NCI-H526 treated with DMSO at 0.1 percent for 48 hours (cell line): ENCODE measurements at places on chromosomes 1 and 21.

- no peak for DNase-seq
Measured at GRCh38 chr1:175204330-175204729, 11.8 kb upstream of the KIAA0040 start.

DNA sequence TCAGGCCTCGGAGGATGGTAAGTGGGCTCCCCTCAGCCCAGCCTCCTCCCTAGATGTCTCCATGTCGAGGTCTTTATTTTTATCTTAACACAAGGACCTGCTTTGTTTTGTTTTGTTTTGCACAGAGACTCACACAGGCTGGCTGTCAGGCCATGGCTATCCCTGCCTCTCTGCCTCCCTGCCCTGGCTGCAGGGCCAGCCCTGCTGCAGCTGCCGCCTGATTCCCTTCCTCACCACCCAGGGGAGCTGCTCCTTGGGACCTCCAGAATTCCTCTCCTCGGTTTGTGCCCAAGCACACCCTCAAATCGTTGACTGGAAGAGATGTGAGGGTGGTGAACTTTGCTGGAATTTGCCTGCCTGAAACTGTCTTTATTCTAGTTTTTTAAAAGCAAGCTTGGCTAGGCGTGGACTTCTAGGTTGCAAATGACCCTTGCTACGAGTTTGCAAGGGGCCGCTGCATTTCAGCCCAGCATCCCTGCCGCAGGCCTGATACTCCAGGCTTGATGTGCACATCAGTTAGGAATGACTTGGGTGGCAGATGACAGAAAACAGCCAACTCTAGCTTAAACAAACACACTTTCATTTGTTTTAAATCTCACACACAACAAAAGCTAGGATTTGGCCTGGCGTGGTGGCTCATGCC lies 37.1 kb downstream of the WNT9A start:
- no peak for DNase-seq

GRCh38 chr21:35583566-35584216 lies 476.6 kb downstream of the SETD4 start:
- DNase-seq = no peak

DNA sequence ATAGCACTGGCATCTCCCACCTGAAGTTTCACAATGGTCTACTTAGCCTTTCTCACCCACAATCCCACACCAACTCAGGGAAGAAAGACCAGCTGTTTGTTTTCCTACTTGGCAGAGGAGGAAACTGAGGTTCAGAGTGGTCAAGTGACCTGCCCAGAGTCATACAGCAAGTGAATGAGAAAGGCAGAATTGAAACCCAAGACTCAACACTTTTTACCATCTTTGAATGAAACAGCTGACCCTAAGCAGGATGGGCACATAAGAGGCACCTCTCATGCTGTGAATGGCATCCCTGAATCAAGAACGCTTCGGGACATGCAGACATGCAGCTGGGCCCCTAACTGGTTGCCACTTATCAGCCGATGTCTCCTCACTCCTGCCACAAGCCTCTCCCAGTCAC lies 193.8 kb downstream of the HIVEP3 start:
- no peak for DNase-seq

DNA sequence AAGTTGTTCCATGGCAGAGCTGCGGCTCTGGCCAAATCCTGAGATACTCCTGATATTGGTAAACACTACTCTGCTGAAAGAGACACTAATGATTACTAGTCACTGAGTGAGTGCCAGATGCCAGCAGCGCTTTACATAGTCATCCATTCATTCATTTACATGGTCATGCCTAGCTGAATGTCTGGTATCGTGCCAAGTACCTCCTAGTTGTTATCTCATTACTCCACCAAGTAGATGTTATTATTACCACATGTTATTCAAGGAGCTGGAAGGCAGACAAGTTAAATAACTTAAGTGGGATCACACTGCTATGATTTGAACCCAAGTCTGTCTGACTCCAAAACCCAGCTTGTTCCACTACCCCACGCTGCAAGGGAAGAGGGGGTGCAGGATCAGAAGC lies 4.7 kb downstream of the OLFML2B start:
- DNase-seq = peak; percentile 95

DNA sequence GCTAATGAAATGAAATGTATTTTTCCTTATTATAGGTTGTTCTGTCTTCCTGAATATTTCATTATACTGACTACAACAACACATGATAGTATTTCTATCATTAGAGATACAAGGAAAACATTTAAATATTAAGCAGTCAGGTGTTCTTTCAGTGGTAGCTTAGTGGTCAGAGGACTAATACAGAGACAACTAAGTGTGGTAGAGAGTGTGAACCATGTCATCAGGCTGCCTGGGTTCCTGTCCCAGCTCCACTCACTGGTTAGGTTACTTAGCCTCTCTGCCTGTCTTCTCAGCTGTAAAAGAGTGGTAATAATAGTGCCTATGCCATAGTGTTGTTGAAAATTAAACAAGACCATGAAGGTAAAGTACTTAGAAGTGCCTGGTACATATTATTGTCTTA lies 3.9 kb downstream of the UAP1 start:
- no peak for DNase-seq

DNA sequence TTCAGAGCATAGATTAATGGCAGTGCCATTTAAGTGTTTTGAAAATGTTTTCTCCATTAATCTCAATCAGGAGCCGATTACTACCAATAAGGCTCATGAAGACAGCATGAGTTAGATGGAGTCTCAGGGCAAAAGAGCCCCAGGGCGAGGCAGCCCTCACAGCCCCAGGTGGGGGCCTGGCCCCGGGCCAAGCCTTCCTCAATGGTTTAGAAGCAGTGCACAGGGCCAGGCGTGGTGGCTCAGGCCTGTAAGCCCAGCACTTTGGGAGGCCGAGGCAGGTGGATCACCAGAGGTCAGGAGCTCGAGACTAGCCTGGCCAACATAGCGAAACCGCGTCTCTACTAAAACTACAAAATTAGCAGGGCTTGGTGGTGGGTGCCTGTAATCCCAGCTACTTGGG lies 348.1 kb upstream of the VAMP3 start:
- no peak for DNase-seq

GRCh38 chr1:212586206-212587015 lies 22.1 kb upstream of the ATF3 start:
- no peak for DNase-seq

GRCh38 chr21:35940074-35940927 lies 120.0 kb downstream of the SETD4 start:
- peak; percentile 62 for DNase-seq

DNA sequence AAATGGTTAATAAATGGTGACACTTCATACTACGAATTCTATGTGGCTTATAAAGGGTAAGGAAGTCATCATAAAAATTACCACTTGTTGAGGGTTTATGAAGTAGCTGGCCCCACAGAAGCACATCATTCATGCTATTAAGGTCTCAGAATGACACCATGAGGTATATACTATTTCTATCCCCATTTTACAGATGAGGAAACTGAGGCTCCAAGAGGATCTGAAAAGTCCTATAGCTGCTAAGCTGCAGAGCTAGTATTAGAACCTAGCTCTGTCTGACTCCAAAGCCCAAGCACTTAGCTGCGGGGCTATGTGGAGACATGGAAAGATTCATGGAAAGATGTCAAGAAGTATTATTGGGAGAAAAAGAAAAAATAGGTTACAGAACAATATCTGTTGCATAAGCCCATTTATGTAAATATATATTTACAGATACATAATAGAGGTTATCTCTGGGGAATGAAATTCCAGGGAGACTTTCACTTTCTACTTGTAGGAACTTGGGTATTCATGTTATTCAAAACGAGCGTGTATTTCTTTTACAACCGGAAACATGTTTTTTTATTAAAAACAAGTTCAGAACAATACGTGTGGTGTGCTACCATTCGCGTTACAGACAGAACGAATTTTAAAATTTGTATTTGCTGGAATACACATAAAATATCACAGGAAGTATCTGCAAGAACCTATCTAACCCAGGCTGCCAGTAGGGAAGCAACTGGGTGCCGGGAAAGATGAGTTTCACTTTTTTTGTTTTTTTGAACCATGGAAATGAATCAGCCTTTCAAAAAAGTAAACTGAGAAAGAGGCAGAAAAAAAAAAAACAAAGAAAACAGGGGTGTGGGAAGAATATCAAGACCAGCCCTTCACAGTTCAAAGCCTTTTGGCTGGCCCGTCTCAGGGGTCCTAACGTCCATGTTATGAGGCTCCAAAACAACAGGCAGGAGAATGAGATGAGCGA lies 13.4 kb downstream of the SPOCD1 start:
- DNase-seq = no peak

DNA sequence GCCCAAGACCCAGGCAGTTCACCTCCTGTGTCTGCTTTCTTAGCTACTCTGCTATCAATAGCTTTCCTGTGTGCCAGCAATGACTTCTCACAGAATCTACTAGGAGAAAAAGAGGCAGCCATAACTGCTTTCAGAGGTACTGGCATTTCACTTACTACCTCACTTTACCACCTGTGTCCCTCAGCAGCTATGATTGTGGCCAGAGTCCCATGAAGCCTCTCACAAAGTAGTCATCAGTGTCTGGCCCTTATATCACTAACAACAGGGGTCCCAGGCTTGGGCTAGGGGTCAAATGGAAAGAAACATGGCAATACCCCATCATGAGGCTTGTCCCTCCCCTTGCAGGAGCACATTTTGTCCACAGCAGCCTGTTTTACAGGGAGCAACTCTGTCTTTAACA lies 62.7 kb upstream of the EPS8L3 start:
- DNase-seq = no peak

DNA sequence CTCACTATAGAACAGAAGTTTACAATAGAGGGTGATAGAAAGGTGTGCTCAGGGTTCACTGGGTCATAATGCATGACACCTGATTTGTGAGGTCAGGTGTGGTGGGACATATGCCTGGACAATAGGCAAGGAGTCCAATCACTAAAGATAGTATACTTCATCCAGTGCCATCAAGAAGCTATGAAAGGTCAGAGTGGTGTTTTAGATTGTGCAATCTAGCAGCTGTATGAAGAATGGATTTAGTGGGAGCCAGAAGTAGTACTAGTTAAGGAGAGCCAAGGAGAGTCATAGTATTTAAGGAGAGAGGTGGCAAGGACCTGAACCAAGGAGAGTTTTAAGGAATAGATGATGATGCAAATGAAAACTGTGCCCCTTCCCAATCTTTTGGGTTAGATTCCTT lies 80.6 kb upstream of the C1orf105 start:
- no peak for DNase-seq

- DNase-seq = no peak
Measured at GRCh38 chr1:46804027-46804889, 5.4 kb downstream of the CYP4B1 start.

DNA sequence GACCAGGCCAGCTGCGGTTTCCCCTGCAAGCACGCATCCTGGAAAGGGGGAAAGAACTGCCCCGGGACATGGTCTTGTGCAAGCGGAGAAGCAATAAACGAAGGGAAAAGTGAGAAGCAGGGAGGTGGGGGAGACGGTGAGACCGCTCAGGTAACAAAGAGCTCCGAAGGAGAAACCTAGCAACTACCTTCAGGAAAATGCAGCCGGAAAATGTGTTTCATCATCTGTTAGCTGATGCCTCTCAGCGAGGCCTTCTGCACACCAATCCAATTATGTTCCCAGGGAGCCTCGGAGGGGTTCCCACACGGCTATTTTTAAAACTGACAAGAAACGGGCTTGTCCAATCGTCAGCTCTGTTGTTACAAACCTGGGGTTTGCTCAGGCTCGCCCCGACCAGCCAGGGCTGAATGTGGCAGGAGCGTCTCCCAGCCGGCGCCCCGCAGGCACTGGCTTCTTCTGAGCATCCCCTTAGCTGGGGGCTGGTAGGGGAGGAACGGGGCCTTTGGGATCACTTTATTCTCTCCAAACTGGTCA lies 3.4 kb downstream of the RIPK4 start:
- peak; percentile 34 for DNase-seq

DNA sequence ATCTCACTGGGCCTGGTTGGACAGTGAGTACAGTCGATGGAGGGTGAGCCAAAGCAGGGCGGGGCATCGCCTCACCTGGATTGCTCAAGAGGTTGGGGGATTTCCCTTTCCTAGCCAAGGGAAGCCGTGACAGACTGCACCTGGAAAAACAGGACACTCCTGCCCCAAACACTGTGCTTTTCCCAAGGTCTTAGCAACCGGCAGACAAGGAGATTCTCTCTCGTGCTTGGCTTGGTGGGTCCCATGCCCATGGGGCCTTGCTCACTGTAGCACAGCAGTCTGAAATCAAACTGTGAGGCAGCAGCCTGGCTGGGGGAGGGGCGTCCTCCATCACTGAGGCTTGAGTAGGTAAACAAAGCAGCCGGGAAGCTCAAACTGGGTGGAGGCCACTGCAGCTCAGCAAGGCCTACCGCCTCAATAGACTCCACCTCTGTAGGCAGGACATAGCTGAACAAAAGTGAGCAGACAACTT lies 11.3 kb downstream of the C1orf105 start:
- no peak for DNase-seq

GRCh38 chr21:42347601-42348327 lies 3.0 kb downstream of the TFF2 start:
- DNase-seq = no peak

DNA sequence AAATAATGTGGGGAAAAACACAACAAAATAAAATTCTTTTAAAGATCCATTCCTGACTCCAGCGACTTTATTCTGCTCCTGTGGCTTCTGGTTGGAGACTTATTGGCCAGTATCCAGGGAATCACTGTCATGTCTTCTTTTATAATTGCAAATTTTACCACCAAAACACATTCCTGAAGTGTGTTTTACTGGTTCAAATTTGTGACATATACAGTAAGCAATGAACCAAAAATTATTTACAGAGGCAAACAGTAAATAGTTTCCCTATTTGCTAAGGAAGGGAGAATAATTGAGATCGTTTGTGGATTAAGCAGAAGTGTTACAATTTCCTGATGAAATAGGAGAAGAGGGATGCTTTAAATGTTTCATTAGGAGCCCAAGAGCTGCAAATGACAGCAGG lies 118.7 kb downstream of the ZNF281 start:
- no peak for DNase-seq

DNA sequence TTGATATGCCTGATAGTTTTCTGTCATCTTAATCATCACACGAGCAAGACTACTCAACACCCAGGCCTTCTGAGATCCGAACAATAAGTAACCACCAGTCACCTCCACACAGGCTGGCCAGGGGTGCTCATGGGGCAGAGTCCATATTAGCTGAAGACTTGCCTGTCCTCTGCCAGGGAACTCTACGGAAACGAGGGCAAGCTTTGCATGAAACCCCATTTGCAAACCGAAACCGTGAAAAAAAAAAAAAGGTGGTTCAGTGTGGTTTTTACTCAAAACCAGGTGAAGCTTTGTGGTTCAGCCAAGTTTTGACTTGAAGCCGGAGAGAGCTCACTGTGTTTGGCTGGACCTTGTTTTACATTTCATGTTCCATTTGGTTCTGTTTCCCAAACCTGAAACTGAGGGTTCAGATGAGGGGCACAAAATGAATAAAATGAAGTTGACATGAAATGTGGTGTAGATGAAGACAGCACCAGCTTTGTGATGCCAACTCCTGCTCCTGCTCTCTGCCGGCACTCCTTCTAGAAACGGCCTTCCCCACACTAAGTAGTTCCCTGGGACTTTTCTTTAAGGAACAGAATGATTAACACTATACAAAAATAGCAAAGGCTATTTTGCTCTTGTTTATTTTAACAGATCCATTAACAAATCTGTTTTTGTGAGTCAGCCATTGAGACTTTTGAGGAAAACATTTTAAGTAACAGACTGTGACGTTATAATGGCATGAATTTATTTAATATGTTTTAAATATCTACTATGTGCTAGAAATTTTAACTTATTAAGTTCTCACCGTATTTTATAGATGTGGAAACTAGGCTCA lies 74.7 kb downstream of the RUNX1 start:
- DNase-seq = peak; percentile 9
